Left colon (tissue), 2 donors: ENCODE measurements at places on chromosomes 11 and 22.

GRCh38 chr11:28715726-28716125, 607.5 kb downstream of the METTL15 start:
- no peak for DNase-seq

DNA sequence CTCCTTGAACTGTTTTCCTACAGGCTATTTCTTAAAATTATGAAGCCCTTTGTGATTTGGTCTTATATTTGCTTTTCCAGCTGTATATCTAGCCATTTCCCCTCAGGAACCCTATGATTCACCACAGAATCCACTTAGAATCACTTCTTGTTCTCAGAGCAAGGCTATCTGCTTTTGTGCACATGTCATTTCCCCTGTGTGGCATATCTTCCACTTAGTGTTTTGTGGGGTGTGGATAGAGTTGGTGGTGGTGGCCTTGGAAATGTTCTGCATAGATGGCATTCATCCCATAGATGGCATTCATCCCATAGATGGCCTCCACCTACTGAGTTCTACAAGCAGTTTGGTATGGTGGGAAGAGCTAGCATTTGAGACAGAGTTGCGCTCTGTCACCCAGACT, 44.7 kb downstream of the SWAP70 start:
- DNase-seq, result no peak

- no peak for DNase-seq
These were observed 12.5 kb upstream of the MB start for GRCh38 chr22:35629406-35630216.

DNA sequence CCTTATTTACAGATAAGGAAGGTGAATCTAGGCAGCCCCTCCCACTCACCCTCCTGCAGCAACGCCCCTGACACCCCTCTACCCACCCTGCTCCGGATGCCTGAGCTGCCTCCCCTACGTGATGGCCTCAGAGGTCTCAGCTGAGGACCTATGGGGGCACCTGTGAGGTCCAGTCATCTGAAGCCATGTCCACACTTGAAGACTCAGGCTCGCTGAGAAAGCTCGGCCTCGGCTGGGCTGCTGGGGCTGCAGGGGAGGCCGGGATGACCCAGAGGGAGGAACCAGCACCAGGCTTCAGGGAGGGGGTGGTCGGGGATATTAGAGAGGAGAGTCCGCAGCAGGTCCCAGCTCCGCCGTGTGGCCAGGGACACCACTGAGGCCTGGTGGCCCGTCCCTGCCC, 92.8 kb downstream of the BRD1 start:
- no peak for DNase-seq

DNA sequence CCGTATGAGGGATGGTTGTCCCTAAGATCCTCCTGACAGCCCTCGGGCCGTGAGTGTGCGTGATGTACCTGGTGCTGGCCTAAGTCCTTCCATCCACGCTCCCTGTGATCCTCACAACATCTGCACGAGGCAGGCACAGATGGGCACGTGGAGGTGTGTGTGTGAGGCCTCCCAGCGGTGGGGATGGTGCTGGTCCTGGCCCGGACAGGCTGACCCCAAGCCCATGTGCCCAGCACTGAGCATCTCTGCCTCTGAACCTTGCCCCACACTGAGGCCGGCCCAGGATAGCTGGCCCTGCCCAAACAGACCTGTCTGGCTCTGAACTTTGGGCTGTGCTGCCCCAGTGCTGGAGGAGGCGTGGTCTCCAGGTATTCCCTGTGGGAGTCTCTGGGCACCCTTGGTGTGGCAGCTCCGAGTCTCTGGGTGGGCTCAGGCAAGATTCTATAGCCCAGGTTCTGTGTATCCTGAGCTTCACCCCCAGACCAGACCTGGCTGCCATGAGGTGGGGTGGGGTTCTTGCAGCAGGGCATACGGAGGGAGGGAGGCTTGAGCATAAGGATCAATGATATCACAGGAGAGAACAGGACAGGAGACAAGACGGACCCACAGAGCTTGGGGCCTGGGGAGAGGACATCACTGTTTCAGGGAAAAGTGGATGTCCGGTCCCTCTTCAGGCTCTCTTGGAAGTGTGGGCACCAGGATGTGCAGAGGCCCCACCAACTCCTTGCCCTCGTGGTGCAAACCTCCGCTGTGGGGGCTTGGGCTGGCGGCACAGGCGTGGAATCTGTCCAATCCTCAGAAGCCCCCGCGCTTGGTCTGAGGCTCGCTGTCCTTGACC, 881.8 kb downstream of the BRD1 start:
- no peak for DNase-seq

GRCh38 chr11:109522116-109522755, 100.2 kb downstream of the C11orf87 start:
- no peak for DNase-seq

- no peak for DNase-seq
These were observed 17.0 kb downstream of the C11orf96 start for GRCh38 chr11:43959321-43959995.
